ENCODE measurements at places on chromosomes 1 and 21. TPM values are rescaled to one million over a fixed set of nuclear protein-coding genes. Genes with fewer than 3 reads are reported as not detected.

- peaks cover 26% of the 10 kb centered on the region for H3K27me3 ChIP-seq
- DNase-seq, result no peak
- no peak overlapping the region for H3K27ac ChIP-seq
- H3K4me3 ChIP-seq, result no peak overlapping the region
- H3K4me1 ChIP-seq, result no peaks in the 10 kb centered on the region
- no peaks in the 10 kb centered on the region for H3K36me3 ChIP-seq
Observed at GRCh38 chr1:46991083-46991923, 32.2 kb upstream of the CYP4X1 start.

The LAMB3 gene
- 5.5 TPM for total RNA-seq

The PCP4L1 gene
- not detected for total RNA-seq

The FCRL4 gene
- not detected for total RNA-seq

The PADI3 gene
- not detected for total RNA-seq

DNA sequence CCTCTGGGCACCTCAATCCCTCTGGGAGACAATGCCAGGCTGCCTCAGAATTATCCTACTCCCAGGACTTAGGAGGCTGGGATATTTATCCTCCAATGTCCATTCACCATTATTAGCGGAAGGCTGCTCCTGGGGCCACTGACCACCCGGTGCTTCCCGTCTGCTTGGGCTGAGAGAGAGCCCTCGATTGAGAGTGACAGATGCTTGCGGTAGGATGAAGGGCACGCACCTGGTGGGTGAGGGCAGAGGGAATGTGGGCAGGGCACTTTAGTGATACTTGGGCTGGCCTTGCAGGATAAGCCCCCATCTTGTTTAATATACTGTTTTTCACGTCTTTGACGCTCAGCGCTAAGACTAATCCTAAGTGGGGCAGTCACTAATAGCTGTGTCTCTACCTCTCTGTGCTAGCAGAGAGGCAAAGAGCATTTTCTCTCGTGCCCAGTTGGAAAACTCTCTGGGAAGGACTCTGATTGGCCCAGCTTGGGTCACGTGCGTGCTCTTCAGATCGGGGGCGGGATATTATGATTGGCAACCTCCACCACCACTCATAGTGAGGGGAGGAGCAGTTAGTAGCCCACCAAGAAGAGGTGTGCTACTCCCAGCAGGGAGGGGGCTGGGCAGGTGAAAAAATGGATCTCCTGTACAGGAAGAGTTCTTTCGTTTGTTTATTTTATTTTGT lies 10.6 kb upstream of the PARS2 start:
- peaks cover 15% of the 10 kb centered on the region for H3K27me3 ChIP-seq
- no peaks in the 10 kb centered on the region for H3K36me3 ChIP-seq
- H3K4me1 ChIP-seq, result no peaks in the 10 kb centered on the region
- H3K4me3 ChIP-seq, result no peak overlapping the region
- no peak for DNase-seq
- no peak overlapping the region for H3K27ac ChIP-seq

The ACKR1 gene
- total RNA-seq, result not detected
